ENCODE measurements at places on chromosomes 4 and X.

DNA sequence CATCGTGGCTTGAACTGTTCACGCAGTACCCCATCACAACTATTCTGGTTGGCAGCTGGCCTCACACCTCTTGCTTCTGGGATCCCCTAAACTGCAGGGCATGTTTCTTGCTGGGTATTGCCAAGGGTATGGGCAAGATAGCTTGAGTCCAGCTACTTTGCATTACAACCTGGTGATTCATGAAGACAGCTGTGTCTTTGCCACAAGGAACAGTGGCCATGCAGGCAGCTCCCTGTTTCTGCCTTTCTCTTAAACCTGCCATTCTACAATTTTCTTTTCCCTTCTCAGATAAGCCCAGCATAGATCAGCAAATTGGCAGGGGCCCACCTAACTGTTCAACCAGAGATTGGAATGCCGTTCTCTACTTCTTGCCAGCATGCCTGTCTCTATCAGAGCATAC lies 42.8 kb downstream of the TENM3 start:
- DNase-seq: no peak

- no peak for DNase-seq
These were observed 62.4 kb upstream of the UGT2B15 start for GRCh38 chr4:68732653-68733466.

- DNase-seq: no peak
These were observed 126.4 kb upstream of the GATB start for GRCh38 chr4:151887031-151887815.

DNA sequence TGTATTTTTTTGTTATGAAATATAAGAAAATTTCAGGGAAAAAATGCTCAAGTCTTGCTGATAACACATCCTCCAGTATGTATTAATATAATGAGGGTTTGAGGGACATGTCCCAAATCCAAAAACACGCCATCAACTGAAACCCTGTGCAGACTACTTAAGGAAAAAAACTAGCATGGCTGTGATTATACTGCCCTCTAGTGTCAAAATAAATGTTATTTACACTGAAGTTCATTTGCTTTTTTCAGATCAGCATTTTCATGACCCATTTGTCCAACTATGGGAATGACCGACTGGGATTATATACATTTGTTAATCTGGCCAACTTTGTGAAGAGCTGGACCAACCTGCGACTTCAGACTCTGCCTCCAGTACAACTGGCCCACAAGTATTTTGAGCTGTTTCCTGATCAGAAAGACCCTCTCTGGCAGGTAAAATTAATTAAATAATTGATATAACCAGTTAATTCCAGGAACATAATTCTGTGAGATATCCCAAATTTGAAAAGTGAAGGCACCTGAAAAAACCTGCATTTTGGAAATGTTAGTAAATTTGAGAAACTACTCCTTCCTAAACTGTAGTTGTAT lies 128.5 kb downstream of the PRSS12 start:
- no peak for DNase-seq

- DNase-seq: no peak
These were observed 3.9 kb upstream of the OCIAD2 start for GRCh38 chr4:48910511-48910910.

- DNase-seq: no peak
These were observed 257.1 kb upstream of the RPS6KA3 start for GRCh38 chrX:20523626-20524312.

- DNase-seq: no peak
These were observed 8.3 kb upstream of the CXCR3 start for GRCh38 chrX:71626576-71626975.

DNA sequence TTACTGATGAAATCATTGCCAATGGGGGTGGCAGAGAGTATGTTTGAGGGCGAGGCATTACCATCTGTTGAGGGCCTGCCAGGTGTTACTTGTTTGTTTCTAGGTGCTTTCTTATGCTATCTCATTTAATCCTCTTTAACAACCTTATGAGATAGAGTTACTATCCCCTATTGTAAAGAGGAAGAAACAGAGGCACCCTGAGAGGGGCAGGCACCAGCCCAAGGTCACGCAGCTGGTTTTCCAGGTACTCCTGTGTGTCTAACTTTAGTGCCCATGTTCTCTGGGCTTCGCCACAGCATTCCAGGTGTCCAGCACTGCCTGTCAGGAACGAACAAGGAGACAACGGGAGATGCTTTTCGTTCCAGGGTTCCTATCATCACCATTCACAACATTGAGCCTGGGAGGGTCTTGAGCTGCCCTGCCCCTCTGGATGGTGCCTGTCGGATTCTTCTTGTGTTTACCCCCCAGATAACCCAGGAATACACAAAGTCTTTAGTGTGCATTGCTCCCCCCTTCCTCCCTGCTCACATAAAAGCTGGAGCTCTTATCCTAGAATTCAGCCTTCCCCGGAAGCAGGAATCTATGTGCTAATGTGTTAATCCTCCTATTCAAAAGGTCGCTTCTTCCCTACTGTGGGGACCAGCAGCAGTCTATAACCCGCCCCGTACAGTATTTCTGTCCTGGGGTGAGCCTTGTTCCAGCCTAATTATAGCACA lies 24.9 kb upstream of the GPC4 start:
- DNase-seq: no peak

- no peak for DNase-seq
These were observed 621.0 kb downstream of the TECRL start for GRCh38 chr4:63788271-63788670.

DNA sequence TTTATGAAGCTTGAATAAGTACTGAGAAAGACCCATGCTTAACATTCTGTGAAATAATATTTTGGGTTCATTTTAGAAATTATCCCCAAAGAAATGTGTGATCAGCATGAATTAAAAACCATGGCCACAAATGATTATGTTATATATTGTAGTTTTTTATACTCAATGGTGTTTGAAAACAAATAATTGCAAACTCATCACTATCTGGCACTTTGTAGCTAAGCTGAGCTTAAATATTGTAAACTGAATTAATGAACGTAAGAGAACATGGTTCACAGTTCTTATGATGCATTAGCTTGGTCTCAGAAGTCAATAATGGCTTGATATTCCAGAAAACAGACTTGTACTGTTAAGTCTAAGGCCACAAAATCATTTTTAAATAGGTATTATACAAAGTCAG lies 24.6 kb upstream of the ASB5 start:
- no peak for DNase-seq
